ENCODE measurements at places on chromosomes 5 and 9.

DNA sequence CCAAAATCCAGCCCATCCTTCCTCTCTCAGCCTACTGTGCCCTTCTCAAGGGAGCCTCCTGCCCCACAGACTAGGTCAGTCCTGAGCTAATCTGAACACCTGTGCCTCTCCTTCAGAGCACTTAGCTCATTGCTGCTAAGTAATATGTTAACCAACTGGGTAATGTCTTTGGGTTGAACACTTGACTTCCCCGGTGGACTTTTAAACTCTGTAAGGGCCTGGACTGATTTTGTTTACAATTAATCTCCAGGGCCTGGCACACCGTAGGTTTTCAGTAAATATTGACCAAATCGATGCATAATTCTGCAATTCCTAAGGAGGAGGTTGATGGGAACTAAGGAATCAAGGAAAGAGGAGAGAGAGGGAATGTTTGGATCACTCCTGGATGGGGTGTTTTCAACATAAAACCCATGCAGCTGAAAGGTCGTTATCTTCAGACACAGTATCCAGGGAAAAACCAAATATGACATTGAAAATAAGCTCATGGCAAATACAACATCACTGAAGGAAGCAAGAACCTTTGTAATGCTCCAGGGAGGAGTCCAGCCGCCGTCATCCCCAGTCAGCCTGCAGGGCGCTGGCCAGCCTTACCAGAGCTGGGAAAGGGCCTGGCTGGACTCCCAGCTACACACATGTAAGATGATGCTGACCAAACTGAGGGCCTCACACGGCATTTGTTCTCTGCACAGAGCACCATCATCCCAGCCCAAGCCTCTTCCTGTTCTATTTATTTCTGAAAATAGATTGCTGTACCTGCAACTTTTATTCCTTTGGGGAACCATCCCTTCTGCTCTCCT, 166.3 kb downstream of the C5orf15 start:
- no peak for DNase-seq

DNA sequence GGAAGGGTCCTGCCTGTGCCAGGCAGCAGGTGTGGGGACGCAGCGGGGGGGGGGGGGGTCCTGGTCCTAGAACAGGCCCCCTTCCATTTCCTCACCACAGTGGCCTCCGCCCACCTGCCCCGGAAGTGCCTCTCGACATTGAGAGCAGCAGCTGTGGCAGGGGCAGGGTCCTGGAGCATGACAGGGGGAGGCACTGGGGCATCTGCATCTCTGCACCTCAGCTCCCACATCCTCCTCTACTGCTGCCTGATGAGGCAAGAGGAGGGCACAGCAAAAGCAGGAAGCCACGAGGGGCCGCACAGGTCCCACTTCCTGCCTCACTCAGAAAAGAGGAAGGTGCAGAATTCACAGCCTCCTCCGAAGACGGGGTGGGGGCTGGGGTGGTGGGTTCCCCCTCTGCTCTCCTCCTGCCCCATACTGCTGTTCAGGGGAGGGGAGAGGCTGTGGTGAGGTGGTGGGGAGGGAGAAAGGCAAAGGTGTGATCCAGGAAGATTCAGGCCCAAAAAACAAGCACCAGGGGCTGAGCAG, 14.8 kb downstream of the AKNA start:
- DNase-seq = peak; percentile 46

DNA sequence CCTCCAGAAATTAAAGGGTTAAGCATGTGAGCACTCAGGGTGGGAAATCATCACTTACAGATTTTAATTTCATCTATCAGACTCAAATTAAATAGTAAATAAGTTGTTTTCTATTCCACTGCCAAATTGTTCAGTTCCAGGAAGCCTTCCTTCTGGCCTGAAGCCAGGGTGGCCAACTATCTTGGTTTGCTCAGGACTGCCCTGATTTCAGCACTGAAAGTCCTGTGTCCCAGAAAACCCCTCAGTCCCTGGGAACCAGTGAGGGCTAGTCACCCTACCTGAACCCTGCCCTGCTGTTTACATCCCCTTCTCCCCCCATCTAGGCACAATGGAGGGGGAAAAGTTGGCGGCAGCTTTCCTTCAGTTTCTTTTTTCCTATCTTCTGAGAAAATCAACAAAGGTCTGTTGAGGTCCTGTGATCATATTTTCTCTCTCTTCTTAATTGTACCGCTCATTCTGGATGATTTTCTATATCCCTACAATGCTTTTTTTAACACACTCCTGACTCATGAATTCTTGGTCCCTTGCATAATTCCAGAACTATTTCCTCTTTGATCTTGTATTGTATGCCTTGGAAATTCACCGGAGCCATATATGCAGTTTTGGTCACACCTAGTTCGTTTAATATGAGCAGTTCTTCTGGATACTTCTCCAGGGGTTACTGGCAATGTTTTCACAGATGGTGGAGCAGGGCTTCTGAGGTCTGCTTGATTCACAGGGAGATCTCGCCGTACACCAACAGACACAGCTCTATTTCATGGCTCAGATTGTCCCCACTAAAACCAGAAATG, 103.8 kb downstream of the MAP1B start:
- DNase-seq = no peak

DNA sequence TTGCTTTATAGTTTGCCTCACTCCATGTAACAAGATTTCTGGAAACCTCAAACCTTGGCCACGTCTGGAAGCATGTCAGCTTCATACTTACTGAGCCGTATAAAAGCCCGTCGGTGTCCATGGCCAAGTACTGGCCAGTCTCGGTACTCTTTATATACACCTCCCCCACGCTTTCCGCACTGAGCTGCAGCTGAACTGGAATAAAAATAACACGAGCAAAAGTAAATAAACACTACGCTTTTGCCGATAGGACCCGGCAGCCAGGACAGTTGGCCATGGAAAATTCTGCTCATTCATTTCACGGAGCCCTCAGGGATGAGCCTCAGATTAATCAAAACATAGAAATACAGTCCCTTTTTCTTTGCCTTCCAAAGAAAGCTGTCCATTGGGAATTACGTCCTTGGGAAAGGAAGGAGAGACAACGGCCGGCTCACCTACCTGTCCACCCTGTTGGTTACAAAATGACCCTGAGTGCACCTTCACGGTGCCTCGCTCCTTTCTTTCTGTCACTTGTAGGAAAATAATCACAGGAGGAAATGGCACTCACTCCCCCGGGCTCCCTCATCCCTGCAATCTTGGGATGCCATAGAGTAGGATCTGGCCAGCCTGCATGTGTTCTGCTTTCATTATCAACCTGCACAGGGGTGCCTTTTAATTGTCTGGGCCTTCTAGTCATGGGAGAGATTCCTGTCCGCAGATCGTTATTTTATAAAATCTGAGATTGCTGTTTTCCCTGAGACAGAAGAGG, 85.1 kb downstream of the FGF1 start:
- no peak for DNase-seq

- no peak for DNase-seq
Observed at GRCh38 chr5:135821061-135821801, 13.2 kb upstream of the SLC25A48 start.

DNA sequence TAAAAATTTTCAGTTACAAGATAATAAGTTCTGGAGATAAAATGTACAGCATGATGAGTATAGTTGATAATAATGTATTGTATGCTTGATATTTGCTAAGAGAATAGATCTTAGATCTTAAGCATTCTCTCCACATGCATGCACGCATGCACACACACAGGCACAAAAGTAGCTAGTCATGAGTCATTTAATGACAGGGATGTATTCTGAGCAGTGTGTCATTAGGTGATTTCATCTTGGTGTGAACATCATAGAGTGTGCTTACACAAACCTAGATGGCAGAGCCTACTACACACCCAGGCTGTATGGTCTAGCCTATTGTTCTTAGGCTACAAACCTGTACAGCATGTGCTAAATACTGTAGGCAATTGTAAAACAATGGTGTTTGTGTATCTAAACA, 124.2 kb downstream of the PTTG1 start:
- DNase-seq = no peak

- no peak for DNase-seq
Observed at GRCh38 chr9:81073821-81074220, 615.5 kb downstream of the TLE1 start.

DNA sequence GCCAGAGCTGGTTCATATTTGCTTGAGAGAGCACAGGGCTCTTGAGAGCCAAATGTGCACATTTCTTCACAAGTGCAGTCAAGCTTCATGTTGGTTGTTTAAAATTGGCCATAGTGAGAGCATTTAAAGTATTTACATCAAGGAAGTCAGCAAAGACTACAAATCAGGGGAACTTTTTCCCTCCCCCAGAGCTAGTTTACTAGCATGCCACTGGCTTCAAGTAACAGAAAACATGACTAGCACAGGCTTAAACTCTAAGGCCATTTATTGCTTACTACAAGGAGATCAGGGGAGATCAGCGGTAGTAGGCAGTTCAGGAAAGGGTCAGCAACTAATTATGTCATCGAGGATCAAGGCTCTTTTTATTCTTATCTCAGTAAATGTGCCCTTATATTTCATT, 11.0 kb upstream of the CCDC171 start:
- DNase-seq = no peak

DNA sequence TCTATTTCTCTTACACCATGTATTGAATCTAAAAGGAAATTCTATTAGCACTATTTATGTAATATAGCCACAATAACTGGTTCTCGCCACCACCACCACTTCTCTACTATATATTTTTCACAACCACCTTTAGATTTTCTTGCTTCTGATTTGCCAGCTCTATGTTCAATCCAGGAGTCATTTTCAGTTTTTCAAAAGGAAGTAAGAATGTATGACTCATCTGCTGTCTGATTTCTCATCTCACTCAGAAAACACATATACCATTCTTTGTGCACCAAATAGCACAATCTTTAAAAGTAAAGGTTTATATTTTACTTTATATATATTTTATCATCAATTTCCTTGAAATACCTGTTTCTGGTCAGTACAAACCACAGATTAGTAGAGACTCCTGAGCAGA, 1127.5 kb downstream of the TAF11L14 start:
- no peak for DNase-seq

DNA sequence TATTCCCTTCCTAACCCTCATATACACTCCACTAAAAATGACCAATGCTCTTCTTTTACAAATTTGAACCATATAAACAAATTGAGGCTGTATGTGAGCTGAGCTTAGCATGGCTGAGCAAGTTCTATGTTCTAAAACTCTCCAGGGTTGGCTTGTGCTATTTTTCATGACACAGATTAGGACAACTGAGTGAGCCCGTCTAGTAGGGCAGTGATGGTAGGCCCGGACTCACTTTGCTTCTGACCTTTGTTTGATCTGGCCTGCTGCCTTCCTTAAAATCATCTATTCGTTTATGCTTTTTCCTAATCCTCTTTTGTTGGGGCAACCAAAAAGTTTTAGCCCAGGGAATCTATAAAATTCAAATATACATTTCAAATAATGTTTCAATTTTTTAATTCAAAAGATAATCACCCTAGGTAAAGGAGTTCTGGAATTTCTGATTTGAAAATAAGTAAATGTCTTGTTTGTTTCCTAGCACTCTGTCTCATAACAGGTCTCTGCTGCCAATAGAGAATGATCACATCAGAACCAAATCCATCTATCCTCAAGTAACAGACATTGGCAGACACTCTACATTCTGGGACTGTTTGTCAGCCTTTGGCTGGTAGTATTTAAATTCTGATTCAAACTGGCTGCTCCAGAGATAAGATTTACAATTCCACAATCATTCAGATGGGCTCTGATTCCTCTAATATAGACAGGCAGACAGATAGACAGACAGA, 217.0 kb upstream of the TARS1 start:
- DNase-seq = no peak

DNA sequence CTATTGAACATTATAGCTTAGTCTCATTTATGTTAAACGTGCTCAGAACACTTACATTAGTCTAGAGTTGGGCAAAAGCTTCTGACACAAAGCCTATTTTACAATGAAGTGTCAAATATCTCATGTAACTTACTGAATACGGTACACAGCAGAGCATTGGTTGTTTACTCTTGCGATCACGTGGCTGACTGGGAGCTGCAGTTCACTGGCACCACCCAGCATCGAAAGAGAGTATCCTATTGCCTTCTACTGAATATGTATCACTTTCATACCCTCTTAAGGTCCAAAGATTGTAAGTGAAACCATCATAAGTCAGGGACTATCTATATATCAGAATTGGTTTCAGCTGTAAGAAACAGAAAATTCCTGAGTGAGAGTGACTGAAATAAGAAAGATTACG, 42.6 kb upstream of the OSMR start:
- no peak for DNase-seq

- DNase-seq = no peak
Observed at GRCh38 chr5:116759860-116760640, 185.4 kb upstream of the SEMA6A start.

- no peak for DNase-seq
Observed at GRCh38 chr5:156385416-156385815, 58.5 kb downstream of the SGCD start.

DNA sequence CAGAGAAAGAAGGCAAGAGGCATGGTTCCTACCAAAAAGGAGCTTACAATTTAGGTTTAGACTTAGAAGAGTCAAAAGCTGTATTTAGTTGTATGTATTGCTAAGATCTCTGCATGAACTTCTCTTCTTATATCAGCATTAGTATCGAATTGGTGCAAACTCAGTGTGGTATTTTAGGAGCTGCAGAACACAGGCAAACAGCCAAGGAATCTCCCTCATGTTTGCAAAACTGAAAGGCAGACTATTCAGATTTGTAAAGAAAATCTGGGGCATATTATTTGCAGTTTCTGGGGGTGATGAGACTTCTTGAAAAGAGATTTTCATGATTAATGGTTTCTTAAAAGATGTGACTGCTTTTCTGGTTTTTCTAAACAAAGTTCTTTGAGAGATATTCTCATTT, 252.7 kb downstream of the CEMIP2 start:
- no peak for DNase-seq

- DNase-seq = no peak
Observed at GRCh38 chr5:161273410-161273809, 273.1 kb downstream of the GABRB2 start.

- DNase-seq = no peak
Observed at GRCh38 chr5:53291528-53291927, 182.0 kb upstream of the MOCS2 start.

GRCh38 chr5:20286512-20286911, 298.5 kb upstream of the CDH18 start:
- no peak for DNase-seq

GRCh38 chr9:89455356-89455824, 42.5 kb downstream of the SEMA4D start:
- no peak for DNase-seq

DNA sequence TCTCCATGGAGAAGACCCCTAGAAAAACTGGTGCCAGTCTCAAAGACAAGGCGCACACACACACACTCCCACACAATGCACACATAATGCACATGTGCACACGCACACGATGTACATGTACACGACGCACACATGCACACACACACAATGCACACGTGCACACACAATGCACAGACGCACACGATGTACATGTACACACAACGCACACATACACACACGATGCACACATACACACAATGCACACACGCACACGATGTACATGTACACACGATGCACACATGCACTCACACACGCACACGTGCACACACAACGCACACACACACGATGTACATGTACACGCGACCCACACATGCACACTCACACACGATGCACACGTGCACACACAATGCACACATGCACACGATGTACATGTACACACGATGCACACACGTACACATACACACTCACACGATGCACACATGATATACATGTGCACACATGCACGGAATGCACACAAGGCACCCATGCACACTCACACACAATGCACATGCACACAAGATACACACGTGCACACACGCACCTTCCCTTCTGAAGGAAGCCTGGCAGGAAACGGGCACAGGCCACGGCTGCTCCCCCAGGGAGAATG, 76.5 kb downstream of the VAV2 start:
- no peak for DNase-seq

- DNase-seq = no peak
Observed at GRCh38 chr5:142572006-142572405, 113.9 kb downstream of the FGF1 start.

GRCh38 chr5:33565324-33565723, 124.6 kb downstream of the TARS1 start:
- no peak for DNase-seq
